Osteocyte (in vitro differentiated cells): ENCODE measurements at places on chromosomes 12 and 14. TPM values are rescaled to one million over a fixed set of nuclear protein-coding genes. Genes with fewer than 3 reads are reported as not detected.

Gene CACNA1C
- total RNA-seq: 59.1 and 67.4 TPM in 2 replicates

DNA sequence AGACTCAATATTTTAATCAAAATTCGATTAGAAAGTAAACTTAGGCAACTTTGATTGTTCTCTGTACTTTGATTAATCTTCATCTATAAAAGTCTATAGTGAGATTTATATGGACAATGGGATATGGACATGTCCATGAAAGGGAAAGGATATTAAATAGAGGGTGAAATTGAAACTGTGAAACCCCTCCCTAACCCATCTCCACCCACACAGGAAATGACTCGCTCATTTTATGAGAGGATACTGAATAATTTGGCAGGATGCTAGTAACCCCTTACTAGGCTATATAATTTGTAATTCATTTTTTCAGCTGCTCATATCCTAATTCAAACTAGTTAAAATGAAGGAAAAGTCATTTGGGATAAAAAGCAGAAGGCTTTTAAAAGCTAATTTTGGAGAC is 328.0 kb upstream of the ATP2B1 start:
- no peaks in the 10 kb centered on the region for H3K36me3 ChIP-seq
- H3K4me1 ChIP-seq: peaks cover 16% of the 10 kb centered on the region
- no peak overlapping the region for H3K27ac ChIP-seq
- H3K27me3 ChIP-seq: no peaks in the 10 kb centered on the region

- peaks cover 15% of the 10 kb centered on the region for H3K27me3 ChIP-seq
- DNase-seq: no peak
- peaks cover 2% of the 10 kb centered on the region for H3K4me1 ChIP-seq
- H3K36me3 ChIP-seq: no peaks in the 10 kb centered on the region
These were observed 91.1 kb upstream of the ARID2 start for GRCh38 chr12:45638386-45638785.

Gene MLEC
- 129 TPM in 2 replicates for total RNA-seq

DNA sequence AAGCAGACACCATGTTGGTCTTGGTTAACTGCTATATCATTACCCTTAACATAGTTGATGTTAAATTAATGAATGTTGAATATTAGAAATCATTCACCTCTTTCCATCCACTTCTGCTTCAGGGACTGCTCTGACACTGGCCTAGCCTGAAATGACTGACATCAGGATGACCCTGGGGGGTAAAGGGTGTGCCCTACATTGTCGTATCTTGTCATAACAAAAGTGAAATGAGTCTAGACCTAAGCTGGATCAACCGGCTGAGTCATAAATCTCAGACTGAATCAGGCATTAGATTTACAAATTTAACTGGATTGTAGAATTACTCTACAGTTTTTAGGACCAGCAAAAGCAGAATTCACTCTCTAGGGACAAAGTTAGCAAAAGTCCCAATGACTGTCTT is 35.3 kb downstream of the KICS2 start:
- H3K4me3 ChIP-seq: no peak overlapping the region
- no peak overlapping the region for H3K27ac ChIP-seq
- no peak for DNase-seq
- H3K4me1 ChIP-seq: peaks cover 27% of the 10 kb centered on the region
- H3K36me3 ChIP-seq: no peaks in the 10 kb centered on the region
- no peaks in the 10 kb centered on the region for H3K27me3 ChIP-seq

GRCh38 chr12:48999371-49000131 is at the start of gene DDN:
Gene DDN, minus strand, starts transcription at chr12:48999375. Its CDS starts 88 bp downstream, at chr12:48999287.
- peaks cover 2% of the 10 kb centered on the region for H3K27me3 ChIP-seq
- no peak within 1 kb of the TSS for H3K27ac ChIP-seq
- DNase-seq: no peak
- H3K36me3 ChIP-seq: peaks cover 24% of the 10 kb centered on the region

GRCh38 chr14:76925097-76925441 is 98.9 kb downstream of the LRRC74A start:
- no peak overlapping the region for H3K4me3 ChIP-seq
- peaks cover 83% of the 10 kb centered on the region for H3K4me1 ChIP-seq
- DNase-seq: no peak

- peaks cover 22% of the 10 kb centered on the region for H3K4me1 ChIP-seq
- no peak for DNase-seq
- no peak overlapping the region for H3K4me3 ChIP-seq
- no peaks in the 10 kb centered on the region for H3K27me3 ChIP-seq
These were observed 56.0 kb downstream of the PPP2R5C start for GRCh38 chr14:101817501-101818001.

Gene TMEM117
- 14.2 and 18.4 TPM in 2 replicates for total RNA-seq

Gene CHPT1
- 26.2 and 26.7 TPM in 2 replicates for total RNA-seq

Gene BCL2L2
- total RNA-seq: 21.6 and 27.9 TPM in 2 replicates

- H3K4me1 ChIP-seq: peaks cover 5% of the 10 kb centered on the region
- no peak overlapping the region for H3K27ac ChIP-seq
- no peaks in the 10 kb centered on the region for H3K36me3 ChIP-seq
- H3K4me3 ChIP-seq: no peak overlapping the region
- H3K27me3 ChIP-seq: peaks cover 14% of the 10 kb centered on the region
These were observed 363.5 kb upstream of the PRICKLE1 start for GRCh38 chr12:42953021-42953420.

DNA sequence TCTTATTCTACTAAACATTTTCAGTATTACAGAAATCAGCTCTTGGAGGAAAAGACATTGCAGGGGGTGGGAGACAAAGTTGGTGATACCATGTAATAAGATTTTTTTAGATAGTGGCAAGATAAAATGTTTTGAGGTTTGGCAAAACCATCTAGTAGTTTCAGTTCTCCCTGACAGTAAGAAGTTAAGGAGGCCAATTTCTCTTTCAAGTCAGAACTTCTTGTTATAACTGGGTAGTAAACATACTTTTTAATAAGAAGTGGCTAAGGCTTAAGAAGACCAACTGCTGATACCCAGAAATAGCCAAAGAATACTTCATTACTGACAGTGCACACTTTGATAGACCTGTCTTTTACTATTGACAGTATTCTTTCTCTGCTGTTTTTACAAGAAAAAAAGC is 452.3 kb downstream of the DIO2 start:
- H3K4me3 ChIP-seq: no peak overlapping the region
- no peaks in the 10 kb centered on the region for H3K27me3 ChIP-seq
- H3K4me1 ChIP-seq: no peaks in the 10 kb centered on the region
- no peak for DNase-seq
- H3K27ac ChIP-seq: no peak overlapping the region
- H3K36me3 ChIP-seq: no peaks in the 10 kb centered on the region

- no peak for DNase-seq
- no peaks in the 10 kb centered on the region for H3K36me3 ChIP-seq
- H3K27me3 ChIP-seq: no peaks in the 10 kb centered on the region
- peak overlapping the region; percentile 90 for H3K27ac ChIP-seq
These were observed 417.0 kb downstream of the ATP23 start for GRCh38 chr12:58358369-58358768.

DNA sequence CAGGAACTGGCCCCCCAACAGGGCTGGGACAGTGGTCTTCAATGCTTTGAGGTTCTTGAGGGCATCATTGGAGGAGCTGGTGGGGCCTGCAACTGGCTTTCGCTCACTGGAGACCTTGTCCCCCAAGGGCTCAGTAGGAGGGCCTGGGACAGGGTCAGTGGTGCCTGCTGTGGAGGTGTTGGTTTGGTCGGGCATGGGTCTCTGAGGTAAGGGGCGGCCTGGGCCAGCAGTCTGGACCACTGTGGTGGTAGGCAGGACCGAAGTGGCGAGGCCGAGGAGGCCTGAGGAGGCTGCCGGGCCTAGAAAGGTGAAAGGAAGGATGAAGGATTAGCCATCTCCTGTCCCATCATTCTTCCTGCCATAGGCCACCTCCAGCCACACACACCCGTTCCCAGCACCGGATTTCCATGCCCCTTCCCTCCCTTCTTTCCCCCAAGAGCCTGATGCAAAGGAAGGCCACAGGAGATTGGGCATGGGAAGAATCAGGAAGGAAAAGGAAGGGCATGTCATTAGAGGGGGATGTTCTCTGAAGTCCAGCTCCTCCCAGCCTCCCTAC is 28.8 kb downstream of the ZFHX2 start:
- no peak for DNase-seq
- H3K36me3 ChIP-seq: peaks cover 5% of the 10 kb centered on the region
- H3K4me1 ChIP-seq: no peaks in the 10 kb centered on the region
- no peak overlapping the region for H3K4me3 ChIP-seq
- no peaks in the 10 kb centered on the region for H3K27me3 ChIP-seq
- H3K27ac ChIP-seq: no peak overlapping the region

- H3K27ac ChIP-seq: no peak overlapping the region
- H3K4me3 ChIP-seq: no peak overlapping the region
- H3K4me1 ChIP-seq: no peaks in the 10 kb centered on the region
- no peaks in the 10 kb centered on the region for H3K36me3 ChIP-seq
These were observed 202.2 kb downstream of the TTC6 start for GRCh38 chr14:37797675-37798074.

Gene INSM2
- total RNA-seq: not detected in 2 replicates

DNA sequence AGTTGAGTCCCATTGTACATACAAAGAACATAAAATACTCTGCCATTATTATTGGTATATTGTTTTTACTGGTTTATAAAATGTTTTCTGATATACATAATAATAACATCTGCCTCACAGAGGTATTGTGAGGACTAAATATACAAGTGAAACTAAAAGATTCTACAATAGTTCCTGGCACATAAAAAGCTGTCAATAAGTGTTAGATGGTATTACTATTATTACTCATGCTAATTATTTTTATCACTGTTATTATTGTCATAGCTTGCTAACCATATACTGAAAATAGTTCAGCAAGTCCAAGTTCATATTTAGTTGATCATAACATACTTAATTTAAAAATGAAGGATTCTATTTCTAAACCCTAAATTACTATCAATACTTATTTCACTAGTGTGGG is 34.4 kb downstream of the BTG1 start:
- no peak overlapping the region for H3K4me3 ChIP-seq
- H3K27ac ChIP-seq: no peak overlapping the region
- no peaks in the 10 kb centered on the region for H3K36me3 ChIP-seq
- peaks cover 22% of the 10 kb centered on the region for H3K4me1 ChIP-seq
- DNase-seq: no peak
- no peaks in the 10 kb centered on the region for H3K27me3 ChIP-seq

GRCh38 chr12:53984901-53985691 is at the start of gene HOXC10:
Gene HOXC10, plus strand, starts transcription at chr12:53985146. Its CDS starts 114 bp downstream, at chr12:53985260.
- H3K36me3 ChIP-seq: no peaks in the 10 kb centered on the region
- no peak for DNase-seq
- H3K4me1 ChIP-seq: peaks cover 16% of the 10 kb centered on the region
- no peak within 1 kb of the TSS for H3K4me3 ChIP-seq
- H3K27me3 ChIP-seq: peaks cover 95% of the 10 kb centered on the region

Gene GNB3
- total RNA-seq: 8.3 and 10.6 TPM in 2 replicates

DNA sequence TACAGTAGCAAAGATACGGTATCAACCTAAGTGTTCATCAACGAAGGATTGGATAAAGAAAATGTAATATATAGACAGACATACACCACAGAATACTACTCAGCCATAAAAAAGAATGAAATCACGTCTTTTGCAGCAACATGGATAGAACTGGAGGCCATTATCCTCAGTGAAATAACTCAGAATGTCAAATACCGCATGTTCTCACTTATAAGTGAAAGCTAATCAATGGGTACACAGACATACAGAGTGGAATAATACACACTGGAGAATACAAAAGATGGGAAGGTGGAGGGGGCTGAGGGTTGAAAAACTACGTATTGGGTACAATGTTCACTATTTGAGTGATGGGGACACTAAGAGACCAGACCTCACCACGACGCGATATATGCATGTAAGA is 1.1 kb downstream of the RACGAP1 start:
- H3K4me1 ChIP-seq: peaks cover 42% of the 10 kb centered on the region
- H3K27me3 ChIP-seq: no peaks in the 10 kb centered on the region
- peak overlapping the region; percentile 99 for H3K4me3 ChIP-seq
- H3K36me3 ChIP-seq: peaks cover 1% of the 10 kb centered on the region
- no peak for DNase-seq
- H3K27ac ChIP-seq: peak overlapping the region; percentile 25

Gene FOXG1
- not detected in 2 replicates for total RNA-seq

DNA sequence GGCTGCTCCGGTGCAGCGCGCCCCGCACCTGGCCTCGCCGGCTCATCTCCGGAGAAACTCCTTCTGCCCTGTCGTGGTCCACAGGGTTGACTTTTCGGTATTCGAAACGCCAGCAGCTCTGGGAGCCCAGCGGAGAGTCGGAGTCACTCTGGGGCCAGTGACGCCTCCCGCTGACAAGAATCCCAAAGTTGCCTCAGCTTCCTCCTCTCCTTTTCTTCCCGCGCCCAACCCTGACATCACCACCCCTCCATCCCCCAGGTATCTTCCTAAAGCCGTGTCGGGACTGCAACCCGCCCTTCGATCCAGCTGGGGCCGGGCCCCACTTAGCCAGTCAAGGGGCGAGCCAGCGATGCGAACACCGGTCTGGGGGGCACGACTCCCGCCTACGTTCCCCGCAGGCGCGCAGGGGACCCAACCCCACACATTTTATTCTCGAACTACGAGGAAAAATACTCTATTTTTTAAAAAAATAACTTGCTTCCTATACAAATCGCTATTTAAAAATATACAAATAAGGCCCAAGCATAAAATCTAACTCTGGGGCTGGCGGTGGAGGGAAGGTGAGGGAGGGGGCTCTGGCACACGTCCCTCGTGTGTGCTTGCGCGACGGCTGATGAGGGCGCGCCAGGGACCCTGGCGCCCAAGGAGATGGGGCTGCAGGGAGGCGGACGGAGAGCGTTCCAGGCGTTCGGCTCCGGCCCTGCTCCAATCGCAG is 2.1 kb downstream of the NKX2-8 start:
- H3K4me1 ChIP-seq: peaks cover 12% of the 10 kb centered on the region
- no peak overlapping the region for H3K27ac ChIP-seq
- peak overlapping the region; percentile 42 for H3K4me3 ChIP-seq
- H3K36me3 ChIP-seq: no peaks in the 10 kb centered on the region
- DNase-seq: no peak
- peaks cover 53% of the 10 kb centered on the region for H3K27me3 ChIP-seq

Gene GALNT9
- not detected in 2 replicates for total RNA-seq

DNA sequence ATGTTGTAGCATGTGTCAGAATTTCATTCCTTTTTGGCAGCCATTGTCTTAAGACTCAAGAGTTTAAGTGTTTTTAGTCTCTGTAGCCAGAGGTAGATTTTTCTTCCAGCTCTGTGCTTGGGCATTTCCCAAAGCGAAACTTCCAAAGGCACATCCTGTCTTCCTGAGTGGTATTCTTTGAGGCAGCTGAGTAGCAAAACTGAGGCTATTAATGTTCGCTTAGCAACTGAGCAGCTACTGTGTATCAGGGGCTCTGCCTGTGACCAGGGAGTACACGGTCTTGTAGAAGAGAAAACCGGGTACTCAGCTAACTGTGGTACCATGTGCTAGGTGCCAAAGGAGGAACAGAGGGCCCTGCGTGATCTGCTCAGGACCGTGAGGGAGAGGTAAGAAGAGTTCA is 52.0 kb downstream of the ETV6 start:
- no peak for DNase-seq
- H3K27ac ChIP-seq: peak overlapping the region; percentile 64
- no peak overlapping the region for H3K4me3 ChIP-seq
- H3K27me3 ChIP-seq: no peaks in the 10 kb centered on the region

DNA sequence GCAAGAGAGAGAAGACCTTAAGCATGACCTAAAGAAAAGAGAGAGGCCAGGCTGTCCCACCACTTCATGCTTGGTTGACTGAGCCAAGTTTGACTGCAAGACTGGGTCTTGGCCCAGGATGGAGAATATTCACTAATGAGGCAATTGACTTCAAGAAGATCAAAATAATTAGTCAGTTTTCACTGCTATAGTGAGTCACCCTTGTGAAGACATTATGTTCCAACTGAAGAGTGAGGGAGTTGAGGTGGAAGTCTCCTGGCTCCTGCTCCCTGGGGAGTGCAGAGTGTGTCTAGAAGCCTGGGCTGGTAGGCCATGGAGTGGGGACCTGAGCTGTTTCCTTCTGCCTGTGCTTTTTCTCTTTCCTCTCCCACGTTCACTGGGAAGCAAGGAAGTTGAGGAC is 117.6 kb downstream of the CACNA1C start:
- no peaks in the 10 kb centered on the region for H3K27me3 ChIP-seq
- peaks cover 28% of the 10 kb centered on the region for H3K36me3 ChIP-seq
- H3K27ac ChIP-seq: no peak overlapping the region
- no peak overlapping the region for H3K4me3 ChIP-seq
- H3K4me1 ChIP-seq: peaks cover 1% of the 10 kb centered on the region
